Activated T-helper 17 cell treated with anti-CD3 and anti-CD28 coated beads, Interleukin-2, amount 50 U/mL, for 72 hours (primary cell): ENCODE measurements at places on chromosomes 7 and 10. TPM values are rescaled to one million over a fixed set of nuclear protein-coding genes. Genes with fewer than 3 reads are reported as not detected.

DNA sequence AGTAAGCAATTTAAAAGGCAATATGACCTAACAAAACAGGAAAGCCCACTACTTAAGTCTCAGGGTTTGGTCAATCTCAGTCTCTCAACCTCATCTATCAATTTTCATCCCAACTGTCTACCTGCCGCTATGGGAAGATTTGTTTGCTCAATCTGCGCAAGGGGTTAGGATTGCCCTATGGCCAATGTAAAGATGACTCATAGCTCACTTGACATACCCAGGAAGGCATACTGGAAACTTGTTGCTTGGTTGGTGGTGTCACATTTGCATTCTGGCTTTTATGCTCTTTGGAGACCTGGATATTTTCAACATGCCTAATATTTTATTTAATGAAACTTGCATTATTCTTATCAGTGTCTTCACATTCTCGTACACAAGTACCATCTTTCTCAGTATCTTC, 78.1 kb upstream of the TMEM196 start:
- no peak for ATAC-seq

GIMAP4 gene
- total RNA-seq = 193 TPM

GRCh38 chr7:81013083-81013817, 94.4 kb upstream of the SEMA3C start:
- ATAC-seq = no peak

GPAM gene
- 4.4 TPM for total RNA-seq
